Activated CD4-positive, alpha-beta T cell treated with anti-CD3 and anti-CD28 coated beads for 24 hours (primary cell): ENCODE measurements at places on chromosomes 4 and X.

DNA sequence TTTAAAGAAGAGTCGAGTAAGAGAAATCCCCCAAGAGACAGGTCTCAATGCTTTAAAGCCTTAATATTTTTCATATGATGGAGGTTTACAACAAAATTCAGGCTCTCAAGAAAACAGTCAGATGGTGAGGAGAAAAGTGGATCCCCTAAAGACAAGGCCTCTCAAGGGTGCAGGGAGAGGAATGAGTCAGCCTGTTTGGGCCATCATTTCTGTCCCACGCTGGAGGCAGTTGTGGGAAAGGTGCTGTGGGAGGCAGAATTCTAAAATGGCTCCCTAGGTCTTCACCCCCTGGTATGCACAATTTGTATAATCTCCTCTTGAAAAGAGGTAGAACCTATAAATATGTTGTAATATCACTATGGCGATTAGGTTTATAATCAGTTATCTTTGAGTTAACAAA lies 4.6 kb upstream of the TIFA start:
- no peak for DNase-seq

GRCh38 chr4:169958629-169959028 lies 67.6 kb downstream of the MFAP3L start:
- DNase-seq = no peak

DNA sequence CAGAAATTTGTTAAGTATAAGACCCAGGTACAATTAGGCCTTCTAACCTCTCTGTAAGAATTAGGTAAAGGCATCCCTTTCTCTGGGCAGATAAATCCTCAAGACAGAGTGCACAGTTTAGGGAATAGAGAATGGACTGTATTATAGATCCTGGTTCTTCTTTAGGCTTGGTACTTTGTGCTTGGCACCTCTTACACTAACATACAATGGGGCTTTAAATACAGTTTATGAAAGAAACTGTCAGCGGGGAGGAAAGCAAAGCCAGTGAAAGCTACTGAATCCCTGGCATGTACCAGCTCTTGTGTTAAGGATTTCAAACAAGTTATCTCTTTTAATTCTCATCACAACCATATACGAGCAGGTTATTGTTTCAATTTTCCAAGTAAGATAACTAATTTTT lies 1350.0 kb downstream of the ADGRL3 start:
- DNase-seq = no peak

- no peak for DNase-seq
Observed at GRCh38 chr4:139011225-139011950, 4.2 kb upstream of the NOCT start.

- DNase-seq = peak; percentile 95
Observed at GRCh38 chrX:318068-318738, 393 bp downstream of the GTPBP6 start.

GRCh38 chr4:56183344-56183959 lies 203.8 kb downstream of the AASDH start:
- no peak for DNase-seq

GRCh38 chr4:167176723-167177367 lies 57.4 kb downstream of the SPOCK3 start:
- no peak for DNase-seq

- no peak for DNase-seq
Observed at GRCh38 chr4:5037553-5038551, 13.4 kb upstream of the STK32B start.

DNA sequence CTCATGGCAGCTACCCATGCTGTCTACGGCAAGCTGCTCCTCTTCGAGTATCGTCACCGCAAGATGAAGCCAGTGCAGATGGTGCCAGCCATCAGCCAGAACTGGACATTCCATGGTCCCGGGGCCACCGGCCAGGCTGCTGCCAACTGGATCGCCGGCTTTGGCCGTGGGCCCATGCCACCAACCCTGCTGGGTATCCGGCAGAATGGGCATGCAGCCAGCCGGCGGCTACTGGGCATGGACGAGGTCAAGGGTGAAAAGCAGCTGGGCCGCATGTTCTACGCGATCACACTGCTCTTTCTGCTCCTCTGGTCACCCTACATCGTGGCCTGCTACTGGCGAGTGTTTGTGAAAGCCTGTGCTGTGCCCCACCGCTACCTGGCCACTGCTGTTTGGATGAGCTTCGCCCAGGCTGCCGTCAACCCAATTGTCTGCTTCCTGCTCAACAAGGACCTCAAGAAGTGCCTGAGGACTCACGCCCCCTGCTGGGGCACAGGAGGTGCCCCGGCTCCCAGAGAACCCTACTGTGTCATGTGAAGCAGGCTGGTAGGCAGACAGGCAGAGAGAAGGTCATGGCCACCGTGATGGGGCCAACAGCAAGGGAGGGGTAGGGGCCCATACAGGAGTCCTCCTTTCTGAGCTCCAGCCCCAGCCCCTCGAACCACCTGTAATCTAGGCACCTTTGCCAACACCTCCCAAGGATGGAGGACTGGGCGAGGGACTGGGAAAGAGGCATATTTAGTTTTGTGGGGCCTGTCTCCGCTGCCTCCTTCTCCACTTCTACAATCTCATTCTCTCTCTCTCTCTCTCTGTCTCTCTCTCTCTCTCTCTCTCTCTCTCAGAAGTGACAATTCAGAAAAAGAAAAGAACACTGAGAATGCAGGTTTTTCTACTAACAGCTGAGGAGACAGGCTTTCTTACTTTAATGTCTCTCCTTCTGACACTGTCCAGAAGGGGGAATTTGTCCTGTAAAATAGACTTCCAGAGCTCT lies 4.7 kb upstream of the TSPYL2 start:
- DNase-seq = no peak

DNA sequence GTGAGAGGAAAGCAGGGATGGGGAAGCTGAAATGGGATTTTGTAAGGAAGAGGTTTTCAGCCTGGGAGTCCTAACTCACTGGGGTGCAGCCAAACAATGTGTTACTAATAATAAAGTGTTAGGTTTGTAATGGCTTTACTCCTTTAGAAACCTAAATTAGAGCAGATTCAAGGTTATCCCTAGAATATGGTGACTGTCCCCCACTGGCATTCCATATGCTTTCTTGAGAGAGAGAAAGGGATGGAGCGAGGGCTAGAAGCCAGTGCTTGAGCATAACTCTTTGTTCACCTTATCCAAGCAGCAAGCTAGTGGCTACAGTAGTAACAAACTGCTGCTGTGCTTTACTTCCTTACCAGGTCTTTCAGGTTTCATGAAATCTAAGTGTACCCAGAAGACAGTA lies 249.1 kb upstream of the PGRMC2 start:
- DNase-seq = no peak

GRCh38 chr4:5707778-5708448 lies 446 bp downstream of the EVC2 start:
- no peak for DNase-seq

DNA sequence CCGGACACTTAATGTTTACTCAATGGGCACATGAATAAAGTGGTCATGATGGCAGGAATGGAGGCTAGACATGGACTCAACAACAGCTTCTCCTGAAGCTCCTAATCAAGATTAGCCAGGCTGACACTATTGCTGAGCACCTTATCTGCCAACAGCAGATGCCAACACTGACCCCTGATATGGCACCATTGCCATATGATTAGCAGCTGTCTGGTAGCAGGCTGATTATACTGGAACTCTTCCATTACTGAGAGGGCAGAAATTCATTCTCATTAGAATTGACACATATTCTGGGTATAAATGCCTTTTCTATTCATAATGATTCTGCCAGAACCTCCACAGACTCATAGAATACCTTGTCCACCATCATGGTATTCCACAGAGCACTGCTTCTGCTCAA lies 18.4 kb upstream of the AFF1 start:
- no peak for DNase-seq

- DNase-seq = no peak
Observed at GRCh38 chr4:138609943-138610350, 367.8 kb upstream of the SLC7A11 start.

GRCh38 chr4:139641218-139641617 lies 24.4 kb upstream of the MGST2 start:
- no peak for DNase-seq

DNA sequence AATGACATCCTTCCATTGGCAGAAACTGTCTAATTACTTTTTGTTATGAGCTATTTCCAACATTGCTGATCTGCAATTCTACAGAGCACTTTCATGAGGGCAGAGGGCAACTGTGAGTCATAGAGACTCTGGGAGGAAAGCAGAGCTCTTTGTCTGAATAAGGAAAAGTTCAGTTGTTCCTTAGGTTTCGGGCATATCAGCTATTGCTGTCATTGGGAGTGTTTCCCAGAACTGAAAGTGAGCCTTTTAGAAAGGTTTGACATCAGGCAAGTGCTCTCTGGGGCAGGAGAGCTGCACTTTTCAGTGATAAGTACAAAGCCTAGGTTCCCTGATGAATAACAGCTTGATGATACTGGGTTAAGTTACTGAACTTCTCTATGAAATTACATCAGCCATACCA lies 119.2 kb upstream of the EDNRA start:
- DNase-seq = no peak

- DNase-seq = no peak
Observed at GRCh38 chrX:33195698-33196097, 15.7 kb downstream of the DMD start.

- DNase-seq = no peak
Observed at GRCh38 chr4:15755321-15756155, 22.6 kb upstream of the CD38 start.
